ENCODE measurements at places on chromosomes 16 and 17.

- peak; percentile 37 for DNase-seq
Observed at GRCh38 chr16:27401768-27402568, at the start of gene IL21R. TSS of gene IL21R (plus strand) at chr16:27402174. CDS start at chr16:27430072, 27,898 bp downstream.

- DNase-seq, result peak; percentile 81
Observed at GRCh38 chr16:88681709-88682451, 4.4 kb downstream of the SNAI3 start.

DNA sequence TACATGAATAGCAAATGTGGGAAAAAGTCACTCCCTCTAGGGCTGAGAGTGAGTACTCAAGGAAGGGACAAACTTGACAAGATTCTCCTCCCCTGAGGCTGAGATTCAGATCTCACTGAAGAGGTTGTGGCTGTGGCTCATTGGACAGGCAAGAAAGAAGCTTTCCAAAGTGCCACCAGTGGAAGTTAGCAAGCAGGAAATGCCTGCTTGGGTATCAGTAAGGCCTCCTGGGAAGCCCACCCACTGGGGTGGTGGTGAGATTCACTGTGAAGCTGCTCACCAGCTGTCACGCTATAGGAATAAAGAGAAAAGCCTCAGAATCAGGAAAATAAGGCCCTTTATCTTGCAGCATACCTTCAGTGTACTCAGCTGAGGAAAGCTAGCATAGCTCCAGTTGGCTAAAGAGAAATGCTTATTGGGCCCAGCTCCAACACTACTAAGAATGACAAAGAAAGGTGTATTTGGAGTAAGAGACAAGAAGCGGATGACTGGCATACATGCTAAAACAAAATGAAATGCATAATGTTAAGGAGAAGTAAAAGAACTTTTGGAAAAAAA lies 274.4 kb upstream of the TOM1L1 start:
- DNase-seq, result no peak

GRCh38 chr16:68590201-68590994 lies 51.3 kb downstream of the ZFP90 start:
- peak; percentile 3 for DNase-seq

GRCh38 chr17:2064147-2064489 lies 9.2 kb downstream of the HIC1 start:
- no peak for DNase-seq

DNA sequence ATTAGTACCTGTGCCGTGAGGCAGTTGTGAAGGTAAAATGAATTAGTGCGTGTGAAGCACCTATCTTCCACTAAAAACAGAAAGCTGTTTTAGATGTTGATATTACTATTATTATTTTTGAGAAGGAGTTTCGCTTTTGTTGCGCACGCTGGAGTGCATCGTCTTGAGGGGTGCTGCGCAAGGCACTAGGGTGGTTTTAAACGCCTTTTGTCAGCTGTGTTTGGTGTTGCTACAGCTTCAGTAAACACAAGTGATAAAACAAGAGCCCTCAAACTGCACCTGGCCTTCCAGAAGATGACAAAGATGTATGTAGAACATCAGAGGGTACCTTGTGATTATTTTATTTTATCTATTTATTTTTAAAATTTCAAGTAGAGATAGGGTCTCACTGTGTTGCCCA lies 38.2 kb downstream of the PLCG2 start:
- no peak for DNase-seq

- DNase-seq, result no peak
Observed at GRCh38 chr16:77555791-77556190, 121.0 kb upstream of the ADAMTS18 start.

DNA sequence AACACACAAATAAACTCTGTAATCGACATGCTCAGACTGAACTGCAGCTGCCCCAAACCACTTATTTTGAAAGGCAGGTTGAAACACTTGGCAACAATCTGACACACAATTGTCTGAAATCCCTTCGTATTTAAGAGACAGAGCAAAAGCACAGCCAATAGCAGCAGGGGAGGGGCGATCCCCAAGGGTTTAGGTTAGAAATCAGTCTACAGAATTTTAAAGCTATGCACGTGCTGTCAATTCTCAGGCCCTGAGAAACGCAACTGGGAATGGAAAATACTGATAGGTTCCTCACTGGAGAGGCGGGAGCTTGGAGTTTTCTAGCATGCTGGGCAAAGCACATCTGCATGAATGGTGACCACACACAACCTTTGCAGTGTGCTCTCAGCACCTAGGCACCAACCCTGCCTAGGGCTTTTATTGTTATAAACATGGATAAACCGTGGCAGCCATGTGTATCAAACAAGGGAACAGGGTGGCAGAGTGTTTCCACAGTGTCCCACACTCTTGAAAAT lies 168.0 kb downstream of the AATF start:
- no peak for DNase-seq

DNA sequence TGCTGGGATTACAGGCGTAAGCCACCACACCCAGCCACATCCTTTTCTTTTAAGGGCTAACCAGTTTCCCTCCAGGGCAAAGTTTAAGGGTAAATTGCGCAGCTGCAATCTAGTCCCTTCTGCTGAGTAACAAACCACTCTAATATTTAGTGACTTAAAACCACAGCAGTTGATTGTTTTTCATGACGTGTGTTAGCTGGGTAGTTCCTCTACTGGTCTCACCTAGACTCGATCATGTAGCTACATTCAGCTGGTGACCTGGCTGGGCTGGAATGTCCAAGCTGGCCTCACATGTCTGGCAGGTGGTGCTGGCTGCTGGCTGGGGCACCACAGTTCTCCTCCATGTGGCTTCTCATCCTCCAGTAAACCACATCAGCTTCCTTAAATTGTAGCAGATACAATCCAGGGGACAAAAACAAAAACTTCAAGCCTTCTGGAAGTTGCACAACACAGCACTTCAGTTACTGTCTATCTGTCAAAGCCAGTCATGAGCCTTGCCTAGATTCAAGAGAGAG lies 75.5 kb downstream of the GPRC5B start:
- DNase-seq, result peak; percentile 25

GRCh38 chr16:74497761-74498160 lies 76.5 kb upstream of the CLEC18B start:
- no peak for DNase-seq

GRCh38 chr16:23209606-23210005 lies 27.1 kb downstream of the SCNN1G start:
- no peak for DNase-seq

GRCh38 chr17:27356091-27356705 lies 62.3 kb downstream of the WSB1 start:
- DNase-seq, result no peak

DNA sequence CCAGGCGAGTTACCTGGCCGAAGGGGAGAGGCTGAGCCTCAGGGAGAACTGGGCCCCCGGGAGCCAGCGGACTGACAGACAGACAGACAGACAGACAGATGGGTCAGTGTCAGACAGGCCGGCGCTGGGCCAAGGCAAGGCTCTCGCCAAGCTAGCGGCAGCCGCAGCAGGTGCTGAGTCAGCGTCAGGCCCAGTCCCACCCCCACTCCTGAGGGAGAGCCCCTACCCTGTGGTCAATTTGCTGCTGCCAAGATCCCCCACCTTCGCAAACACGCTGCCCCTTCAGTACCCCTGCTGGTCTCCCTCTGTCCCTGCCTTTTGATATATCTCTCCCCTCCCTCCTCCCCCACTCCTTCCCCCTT lies 1.5 kb downstream of the FGF11 start:
- no peak for DNase-seq

GRCh38 chr17:75889454-75889853 lies 7.3 kb downstream of the TRIM65 start:
- DNase-seq, result no peak

GRCh38 chr17:1829216-1829591 lies 498 bp downstream of the SMYD4 start:
- DNase-seq, result peak; percentile 3

DNA sequence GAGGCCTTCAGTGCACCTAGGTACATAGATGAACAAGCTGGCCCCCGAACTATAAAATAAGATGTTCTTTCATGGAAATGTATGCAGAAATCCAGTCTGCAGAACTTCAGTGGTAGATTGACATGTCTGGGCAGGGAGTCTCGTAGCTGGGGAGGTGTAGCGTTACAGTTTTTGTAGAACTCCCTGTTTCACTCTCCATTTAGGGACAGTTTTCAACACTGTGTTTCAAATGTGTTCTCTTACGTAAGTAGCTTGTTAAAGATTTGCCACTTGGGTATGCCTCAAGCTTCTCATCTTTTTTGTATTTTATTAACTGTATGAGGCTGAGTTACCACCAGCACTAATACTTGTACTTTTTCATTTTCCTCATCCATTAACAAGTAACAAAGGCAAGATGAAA lies 46.6 kb downstream of the PLD6 start:
- no peak for DNase-seq

DNA sequence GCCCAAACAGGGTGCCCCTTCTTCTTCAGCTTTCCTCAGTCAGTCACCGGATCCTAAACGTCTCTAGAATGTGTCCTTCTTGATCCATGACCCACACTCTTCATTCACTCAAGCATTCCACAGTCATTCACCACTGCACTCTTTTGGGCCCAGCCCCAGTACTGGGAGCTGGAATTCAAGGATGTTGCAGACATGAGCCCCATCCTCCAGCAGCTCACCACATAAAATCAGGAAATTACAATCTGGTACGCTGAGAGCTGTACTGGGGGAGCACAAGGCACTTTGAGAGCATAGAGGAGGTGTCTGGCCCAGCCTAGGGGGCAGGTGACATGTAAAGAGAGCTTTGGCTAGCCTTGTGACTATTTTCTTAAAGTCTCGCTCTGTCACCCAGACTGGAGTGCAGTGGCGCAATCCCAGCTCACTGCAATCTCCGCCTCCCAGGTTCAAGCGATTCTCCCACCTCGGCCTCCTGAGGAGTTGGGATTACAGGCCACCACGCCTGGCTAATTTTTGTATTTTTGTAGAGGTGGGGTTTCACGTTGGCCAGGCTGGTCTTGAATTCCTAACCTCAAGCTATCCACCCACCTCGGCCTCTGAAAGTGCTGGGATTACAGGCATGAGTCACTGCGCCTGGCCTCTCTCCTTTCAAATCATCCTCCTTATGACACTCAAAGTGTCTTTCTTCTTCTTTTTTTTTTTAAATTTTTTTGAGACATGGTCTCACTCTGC lies 18.7 kb downstream of the CES4A start:
- no peak for DNase-seq

GRCh38 chr17:79678736-79679255 lies 51.9 kb upstream of the ENPP7 start:
- DNase-seq, result no peak

DNA sequence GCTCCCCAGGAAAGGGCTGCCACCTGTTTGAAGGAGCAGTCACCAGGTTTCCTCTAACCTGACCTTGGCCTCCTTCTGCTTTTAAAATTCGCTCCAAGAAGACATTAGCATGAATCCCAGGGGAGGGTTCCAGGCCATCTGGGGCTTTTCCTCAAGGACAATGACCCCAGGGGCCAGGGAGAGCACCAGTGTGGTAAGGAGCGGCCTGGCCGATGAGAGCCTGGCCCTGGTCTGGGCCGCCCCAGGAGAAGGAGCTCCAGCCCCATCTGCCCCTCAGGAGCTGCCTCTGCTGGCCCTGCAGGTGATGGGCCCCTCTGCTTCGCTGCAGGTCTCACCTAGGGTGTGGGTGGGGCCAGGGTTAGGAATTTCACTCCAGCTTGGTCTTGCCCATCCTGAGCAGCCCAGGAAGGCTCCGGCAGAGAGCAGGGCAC lies 209.2 kb upstream of the TNRC6C start:
- DNase-seq, result no peak

DNA sequence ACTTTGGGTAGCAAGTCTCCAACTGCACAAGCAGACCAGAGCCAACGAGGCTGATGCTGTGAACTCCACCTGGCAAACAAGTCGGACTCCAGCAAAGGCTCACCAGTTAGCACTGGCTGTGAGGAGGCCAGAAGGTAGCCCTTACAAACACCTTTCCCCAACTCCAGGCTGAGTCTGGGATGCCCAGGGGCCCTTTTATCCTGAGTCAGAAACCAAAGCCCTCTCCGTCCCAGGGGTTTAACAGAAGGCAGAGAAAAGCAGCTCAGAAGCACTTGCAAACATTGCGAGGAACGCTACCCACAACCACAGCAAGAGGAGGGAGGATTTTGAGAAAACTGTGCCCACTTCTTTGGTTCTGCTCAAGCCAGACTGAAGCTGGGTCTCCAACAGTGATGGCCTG lies 25.0 kb downstream of the CUEDC1 start:
- no peak for DNase-seq

GRCh38 chr17:80948976-80949450 lies 42.6 kb upstream of the CHMP6 start:
- no peak for DNase-seq

- DNase-seq, result peak; percentile 79
Observed at GRCh38 chr16:17578981-17579874, 108.5 kb upstream of the XYLT1 start.

DNA sequence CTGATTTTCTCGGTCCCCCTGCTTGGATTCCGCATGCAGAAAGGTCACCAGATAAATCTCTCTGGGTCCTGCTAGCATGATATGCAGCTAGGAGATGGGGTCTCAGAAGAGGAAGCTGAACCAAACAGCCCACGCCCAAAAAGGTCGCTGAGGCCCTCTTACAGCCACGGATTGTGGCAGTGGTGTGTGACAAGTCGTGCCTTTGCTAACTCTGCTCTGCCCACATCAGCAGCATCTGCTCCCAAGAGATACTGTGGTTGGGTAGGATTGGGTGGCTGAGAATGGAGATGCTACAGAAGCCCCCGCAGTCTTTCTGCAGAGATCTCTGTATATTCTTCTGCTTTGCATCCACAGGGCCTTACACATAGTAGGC lies 15.2 kb upstream of the SKAP1 start:
- DNase-seq, result no peak

GRCh38 chr16:11049396-11050059 lies 105.2 kb downstream of the CLEC16A start:
- no peak for DNase-seq

GRCh38 chr16:85869785-85870558 lies 29.0 kb upstream of the IRF8 start:
- DNase-seq, result no peak

DNA sequence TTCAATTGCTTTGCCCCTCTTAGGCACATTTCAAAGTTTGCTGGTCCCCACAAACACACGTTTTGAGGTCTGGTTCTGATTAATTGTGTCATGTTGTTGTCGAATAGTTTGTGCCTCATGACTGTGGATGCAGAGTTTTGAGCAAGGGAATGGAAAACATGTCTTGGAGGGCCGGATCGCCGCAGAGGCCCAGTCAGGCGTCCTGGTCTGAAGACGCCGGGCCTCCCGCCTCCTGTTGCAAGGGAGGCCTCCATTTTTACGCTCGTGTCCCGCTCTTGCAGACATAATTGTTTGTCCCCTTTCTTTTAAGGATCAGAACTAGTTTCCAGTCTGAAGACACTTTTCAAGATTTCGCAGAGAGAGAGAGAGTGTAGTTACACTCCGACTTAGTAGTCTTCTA lies 3.2 kb downstream of the NTN1 start:
- no peak for DNase-seq

DNA sequence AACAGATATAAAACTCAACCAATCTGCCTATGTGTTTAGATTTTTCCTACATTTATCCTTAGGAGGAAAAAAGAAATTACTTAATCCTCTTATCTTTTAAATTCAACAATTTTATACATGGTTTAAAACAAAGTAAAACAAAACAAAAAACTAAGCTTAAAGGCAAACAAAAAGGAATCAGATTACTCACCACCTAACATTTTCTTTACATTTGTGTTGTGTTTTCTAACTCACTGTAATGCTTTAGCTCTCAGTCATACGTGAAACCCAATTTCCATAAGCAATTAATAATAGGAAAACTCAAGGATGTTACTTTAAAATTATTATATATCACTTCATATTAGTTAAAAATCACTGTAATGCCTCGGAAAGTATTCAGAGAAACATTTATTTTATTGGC lies 6.7 kb upstream of the IRX5 start:
- DNase-seq, result no peak
